ENCODE measurements at places on chromosomes 13 and 19.

GRCh38 chr13:113298043-113298945 lies 1.3 kb downstream of the LAMP1 start:
- DNase-seq, result no peak

GRCh38 chr19:33779849-33780248 lies 16.8 kb upstream of the KCTD15 start:
- no peak for DNase-seq

- no peak for DNase-seq
These were observed 16.6 kb downstream of the PPP2R1A start for GRCh38 chr19:52206481-52206880.

GRCh38 chr13:76438050-76438449 lies 448.2 kb downstream of the KCTD12 start:
- no peak for DNase-seq

GRCh38 chr13:39765801-39766463 lies 110.5 kb downstream of the COG6 start:
- no peak for DNase-seq

DNA sequence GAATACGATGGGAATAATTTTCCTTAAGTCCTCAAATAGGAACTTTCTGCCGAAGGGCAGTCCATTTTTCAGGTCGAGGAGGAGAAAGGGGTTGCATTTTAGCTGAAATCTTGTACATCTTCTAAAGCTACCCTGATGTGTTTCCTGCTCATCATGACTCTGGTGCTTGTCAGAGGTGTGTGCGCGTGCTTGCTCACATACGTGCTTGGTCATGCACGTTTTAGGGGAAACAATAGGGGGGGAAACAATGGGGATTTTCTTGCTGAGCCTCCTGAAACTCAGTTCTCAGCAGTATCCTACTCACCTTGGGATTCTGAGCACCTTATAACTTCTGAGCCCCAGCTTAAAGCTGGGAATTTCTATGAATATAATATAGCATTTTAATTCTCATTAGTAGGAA lies 44.7 kb downstream of the TM9SF2 start:
- DNase-seq, result no peak

DNA sequence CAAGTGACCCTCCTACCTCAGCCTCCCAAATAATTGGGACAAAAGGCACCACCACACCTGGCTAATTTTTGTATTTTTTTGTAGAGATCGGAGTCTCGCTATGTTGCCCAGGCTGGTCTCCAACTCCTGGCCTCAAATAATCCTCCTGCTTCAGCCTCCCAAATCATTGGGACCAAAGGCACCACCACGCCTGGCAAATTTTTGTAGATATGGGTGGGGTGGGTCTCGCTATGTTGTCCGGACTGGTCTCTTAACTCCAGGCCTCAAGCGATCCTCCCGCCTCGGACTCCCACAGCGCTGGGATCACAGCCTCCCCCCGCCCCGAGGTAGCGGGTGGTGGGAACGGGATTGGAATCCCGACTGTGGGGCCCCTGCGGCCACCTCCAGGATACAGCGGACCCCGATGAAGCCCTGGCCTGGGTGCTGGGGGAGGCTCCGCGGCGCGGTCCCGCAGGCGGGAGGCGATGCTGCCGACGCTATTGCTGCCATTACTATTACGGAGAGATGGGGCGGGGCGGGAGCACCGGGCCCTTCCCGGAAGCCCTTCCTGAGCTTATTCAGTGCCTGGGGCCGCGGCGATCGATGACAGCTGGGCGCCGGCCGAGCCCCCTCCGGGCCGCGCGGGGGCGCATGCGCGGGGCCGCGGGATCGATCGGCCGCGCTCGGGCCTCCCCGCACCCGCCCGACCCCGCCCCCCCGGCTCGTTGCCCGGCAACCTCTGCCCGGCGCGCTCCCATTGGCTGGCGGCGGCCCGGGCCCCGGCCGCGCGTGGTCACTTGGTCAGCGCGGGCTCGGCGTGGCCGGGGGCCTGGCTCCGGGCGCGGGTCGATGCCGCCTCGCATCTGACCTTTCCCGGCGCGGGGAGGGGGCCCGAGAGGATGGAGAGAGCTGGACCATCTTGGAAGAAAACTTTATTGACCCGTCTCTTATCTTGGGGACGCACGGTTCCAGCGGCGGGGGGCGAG lies 27.9 kb upstream of the ONECUT3 start:
- no peak for DNase-seq

DNA sequence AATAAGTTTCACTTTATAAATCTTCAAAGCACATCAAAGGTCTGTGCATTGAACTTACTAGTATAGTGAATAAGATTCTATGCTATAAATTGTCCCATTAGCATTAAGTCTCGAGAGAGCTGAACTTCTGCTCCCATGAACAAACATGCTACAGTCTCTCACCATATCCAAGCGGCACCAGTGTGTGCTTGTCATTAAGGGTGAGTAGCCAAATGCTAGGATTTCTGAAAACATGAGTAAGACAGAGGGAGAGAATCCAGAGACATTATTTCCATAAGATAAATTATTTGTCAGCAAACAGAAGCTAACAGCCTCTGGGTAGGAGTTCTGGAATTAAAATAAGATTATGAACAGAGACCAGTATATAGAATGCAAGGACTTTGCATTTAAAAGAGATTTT lies 2882.5 kb downstream of the PCDH9 start:
- DNase-seq, result no peak

DNA sequence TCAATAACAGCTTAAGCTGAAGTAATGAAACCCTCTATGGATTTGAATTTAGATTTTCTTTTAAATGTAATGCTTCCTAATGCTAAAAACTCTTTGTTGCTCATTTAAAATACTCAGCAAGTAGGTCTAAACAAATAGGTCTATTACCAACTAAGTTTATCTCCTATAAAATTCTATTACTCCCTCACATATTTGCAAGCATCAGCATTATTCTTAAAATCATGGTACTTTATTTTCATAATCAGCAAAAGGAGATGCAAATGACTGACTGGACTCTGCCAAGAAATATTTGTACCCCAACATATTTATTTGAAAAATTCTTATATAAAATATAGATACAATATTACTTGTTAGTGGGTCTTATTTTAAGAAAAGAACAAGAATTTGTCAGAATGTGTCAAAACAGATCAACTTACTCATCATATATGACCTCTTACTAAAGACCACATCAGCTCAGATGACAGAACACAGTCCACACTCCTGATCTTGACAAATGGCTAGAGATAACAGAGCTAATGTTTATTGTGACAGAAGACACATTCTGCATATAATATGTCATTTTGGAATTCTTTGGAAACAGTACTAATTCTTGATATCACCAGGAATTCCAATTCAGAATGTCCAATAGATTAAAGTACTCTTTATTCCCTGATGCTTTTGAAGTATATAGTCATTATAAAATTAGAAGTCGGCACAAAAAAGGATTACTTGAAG lies 704.6 kb upstream of the PCDH9 start:
- DNase-seq, result no peak

DNA sequence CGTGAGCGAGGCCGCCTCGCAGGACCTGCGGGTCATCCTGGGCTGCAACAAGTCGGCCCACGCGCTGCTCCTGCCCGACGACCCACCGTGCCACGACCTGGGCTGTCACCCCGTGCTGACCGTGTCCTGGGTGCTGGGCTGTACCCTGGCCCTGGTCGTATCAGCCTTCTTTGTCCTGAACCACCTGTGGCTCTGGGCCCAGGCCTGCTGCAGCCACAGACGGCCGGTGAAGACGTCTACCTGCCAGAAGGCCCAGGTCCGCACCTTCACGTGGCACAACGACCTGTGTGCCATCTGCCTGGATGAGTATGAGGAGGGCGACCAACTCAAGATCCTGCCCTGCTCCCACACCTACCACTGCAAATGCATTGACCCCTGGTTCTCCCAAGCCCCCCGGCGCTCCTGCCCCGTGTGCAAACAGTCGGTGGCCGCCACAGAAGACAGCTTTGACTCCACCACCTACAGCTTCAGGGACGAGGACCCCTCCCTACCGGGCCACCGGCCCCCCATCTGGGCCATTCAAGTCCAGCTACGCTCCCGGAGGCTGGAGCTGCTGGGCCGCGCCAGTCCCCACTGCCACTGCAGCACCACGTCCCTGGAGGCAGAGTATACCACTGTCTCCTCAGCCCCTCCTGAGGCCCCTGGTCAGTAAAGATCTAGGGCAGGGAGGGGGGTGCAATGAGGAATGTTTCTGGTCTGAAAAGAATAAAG lies 1.1 kb downstream of the ZNRF4 start:
- no peak for DNase-seq

DNA sequence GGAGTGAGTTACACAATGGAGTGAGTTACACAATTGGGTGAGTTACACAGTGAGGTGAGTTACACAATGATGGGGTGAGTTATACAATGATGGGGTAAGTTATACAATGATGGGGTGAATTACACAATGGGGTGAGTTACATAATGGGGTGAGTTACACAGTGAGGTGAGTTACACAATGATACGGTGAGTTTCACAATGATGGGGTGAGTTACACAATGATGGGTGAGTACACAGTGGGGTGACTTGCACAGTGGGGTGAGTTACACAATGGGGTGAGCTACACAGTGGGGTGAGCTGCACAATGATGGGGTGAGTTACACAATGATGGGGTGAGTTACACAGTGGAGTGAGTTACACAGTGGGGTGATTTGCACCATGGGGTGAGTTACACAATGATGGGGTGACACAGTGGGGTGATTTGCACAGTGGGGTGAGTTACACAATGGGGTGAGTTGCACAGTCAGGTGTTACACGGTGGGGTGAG lies 52.5 kb upstream of the GAS6 start:
- DNase-seq, result no peak

DNA sequence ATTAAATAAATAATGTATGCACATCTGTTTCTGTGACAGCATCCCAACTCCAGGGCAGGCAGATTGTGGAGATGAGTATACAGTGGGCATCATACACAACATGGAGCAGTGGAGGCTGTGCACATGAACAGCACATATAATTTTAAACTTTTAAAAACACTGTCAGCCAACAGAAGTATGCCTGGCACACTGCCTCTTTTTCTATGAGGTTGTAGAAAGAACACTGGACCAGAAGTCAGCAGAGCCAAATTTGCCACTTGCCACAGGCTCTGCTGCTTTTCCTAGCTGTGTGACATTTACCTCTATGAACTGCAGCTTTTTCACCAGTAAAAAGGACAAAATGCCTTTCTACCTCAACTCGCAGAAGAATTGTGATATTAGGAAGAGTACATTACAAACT lies 118.7 kb downstream of the FRY start:
- DNase-seq, result no peak

- no peak for DNase-seq
These were observed 391.3 kb downstream of the TDRD3 start for GRCh38 chr13:60788156-60788829.

DNA sequence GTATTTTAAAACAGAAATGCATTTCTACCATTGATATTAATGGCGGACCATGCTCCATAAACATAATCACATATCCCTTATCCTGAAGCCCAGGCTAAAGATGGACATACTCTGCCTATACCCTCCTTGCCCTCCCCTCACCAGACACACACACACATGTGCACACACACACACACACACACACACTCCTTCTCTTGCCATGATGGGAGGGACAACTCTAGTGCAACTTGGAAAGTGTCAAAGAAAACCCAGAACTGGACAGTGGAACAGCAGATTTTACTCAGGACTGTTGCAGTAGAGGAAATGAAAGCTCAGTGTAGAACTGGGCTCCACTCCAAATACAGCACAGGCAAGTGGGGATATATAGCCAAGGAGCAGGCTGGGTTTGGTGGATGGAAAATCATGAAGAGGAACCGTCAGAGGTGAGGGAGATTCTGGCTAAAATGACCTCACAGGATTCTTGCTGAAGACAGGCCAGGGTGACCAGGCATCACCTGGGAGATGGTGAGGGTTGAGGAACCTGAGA lies 40.8 kb downstream of the TNFRSF19 start:
- no peak for DNase-seq

DNA sequence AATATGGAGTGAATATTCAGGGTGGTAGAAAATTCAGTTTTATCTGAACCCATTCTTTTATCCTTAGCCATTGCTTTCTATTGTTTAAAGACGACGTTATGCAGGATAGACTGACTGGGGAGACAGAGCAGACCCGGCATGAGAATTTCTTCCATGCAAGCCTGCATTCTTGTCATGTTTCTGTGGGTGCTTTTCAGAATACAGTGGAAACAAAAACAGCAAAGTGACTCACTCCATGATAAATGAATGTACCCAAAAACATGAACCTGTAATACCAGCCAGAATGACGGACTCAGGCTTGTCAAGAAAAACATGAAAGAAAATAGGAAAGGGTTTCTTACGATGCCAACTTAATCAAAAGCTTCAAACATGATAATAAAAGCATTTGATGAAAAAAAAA lies 924.0 kb downstream of the EFNB2 start:
- no peak for DNase-seq

DNA sequence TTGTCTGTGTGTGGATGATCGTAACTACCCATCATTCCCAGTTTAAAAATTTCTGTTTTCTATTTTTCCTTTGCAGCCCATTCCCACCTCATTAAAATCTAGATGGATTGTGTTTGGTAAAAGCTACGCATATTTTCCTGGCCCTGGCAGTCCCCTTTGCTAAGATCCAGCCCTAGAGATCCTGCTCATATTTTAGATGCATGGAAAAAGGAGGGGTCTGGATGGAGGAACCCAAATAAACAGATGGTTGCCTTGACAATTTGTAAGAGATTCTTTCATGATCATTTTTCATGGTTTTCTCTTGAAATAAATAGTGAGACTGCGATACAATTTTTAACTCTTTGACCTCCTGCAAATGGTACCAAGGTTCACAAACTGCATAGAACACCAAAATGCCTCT lies 174.4 kb downstream of the SLC7A1 start:
- no peak for DNase-seq

GRCh38 chr13:23254506-23254905 lies 73.7 kb downstream of the SGCG start:
- no peak for DNase-seq

- DNase-seq, result no peak
These were observed 21.5 kb upstream of the GARRE1 start for GRCh38 chr19:34232566-34233481.

GRCh38 chr13:112529216-112529615 lies 58.7 kb downstream of the TUBGCP3 start:
- no peak for DNase-seq

GRCh38 chr19:33404506-33405253 lies 31.2 kb downstream of the CEBPG start:
- DNase-seq, result no peak

- DNase-seq, result peak; percentile 47
These were observed 11.6 kb upstream of the OR1M1 start for GRCh38 chr19:9075064-9075949.

GRCh38 chr13:101149735-101150384 lies 266.4 kb downstream of the NALCN start:
- no peak for DNase-seq

GRCh38 chr19:27896091-27896490 lies 1316.9 kb downstream of the UQCRFS1 start:
- DNase-seq, result no peak

DNA sequence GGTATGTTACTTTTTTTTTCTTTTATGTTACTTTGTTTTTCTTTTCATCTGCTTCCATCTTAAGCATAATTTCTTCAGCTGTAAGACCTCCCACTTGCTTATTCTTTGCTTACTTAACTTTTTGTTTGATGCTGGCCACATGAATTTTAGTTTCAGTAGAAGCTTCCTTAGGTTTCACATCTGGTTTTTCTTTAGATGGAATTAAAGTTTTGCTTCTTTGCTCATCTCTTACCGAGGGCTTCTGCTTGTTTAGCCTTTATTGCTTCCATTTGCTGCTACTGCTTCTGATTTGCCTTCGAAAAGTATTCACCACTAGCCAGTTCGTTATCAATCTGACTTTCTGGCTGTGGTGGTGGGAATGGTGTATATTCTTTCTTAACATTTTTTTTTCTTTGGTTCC lies 90.9 kb downstream of the GJA3 start:
- no peak for DNase-seq
